ENCODE measurements at places on chromosomes 1 and 21.

- DNase-seq: no peak
Observed at GRCh38 chr1:26285366-26286063, 5.6 kb downstream of the SH3BGRL3 start.

- DNase-seq: no peak
Observed at GRCh38 chr1:24263746-24264145, 55.4 kb upstream of the GRHL3 start.

- DNase-seq: no peak
Observed at GRCh38 chr1:203571661-203572060, 55.0 kb upstream of the ATP2B4 start.

DNA sequence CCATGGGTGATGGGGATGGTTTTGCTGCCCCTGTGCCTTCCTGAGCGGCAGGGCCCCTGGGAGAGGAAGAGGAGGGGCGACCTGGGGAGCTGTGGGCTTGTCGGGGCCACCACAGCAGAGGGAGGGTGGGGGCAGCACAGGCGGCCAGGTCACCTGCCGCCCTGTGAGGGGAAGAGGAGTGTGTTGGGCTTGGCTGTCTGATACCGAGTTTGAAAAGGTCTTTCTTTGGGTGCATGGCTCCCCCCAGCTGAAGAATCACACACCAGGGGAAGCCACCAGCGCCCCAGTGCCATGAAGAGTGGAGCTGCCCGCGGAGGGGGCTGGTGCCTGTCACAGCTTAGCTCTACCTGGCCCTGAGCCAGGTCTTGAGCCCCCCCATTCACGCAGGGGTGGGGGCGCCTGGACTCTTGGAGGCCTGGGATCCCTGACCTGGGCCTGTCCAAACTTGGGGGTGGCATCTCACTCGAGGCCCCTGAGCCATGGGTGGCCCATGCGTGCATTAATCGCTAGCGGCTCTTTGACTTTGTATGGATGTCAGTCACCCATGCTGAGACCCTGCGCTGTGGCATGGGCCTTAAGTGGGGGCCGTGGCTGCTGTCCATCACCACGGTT, 26.4 kb downstream of the CSTB start:
- no peak for DNase-seq

- no peak for DNase-seq
Observed at GRCh38 chr1:24300971-24301784, 18.0 kb upstream of the GRHL3 start.

DNA sequence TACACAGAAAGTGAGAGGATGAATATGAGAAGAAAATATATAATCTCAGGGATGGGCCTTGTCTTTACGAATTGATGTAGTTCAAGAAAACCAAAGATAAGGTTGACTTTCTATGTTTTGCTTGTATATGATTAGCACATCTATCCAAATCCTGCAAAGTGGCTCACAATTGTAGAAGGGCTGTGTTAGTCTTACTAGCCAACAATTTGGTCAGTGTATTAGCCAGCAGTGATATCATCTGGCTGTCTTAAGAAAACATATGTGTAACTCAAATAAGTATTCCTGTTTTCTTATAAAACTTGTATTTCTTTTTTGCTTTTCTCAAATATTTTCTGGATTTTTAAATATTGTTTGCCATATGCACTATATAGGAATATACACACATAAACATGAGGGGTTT, 5.5 kb downstream of the SDCCAG8 start:
- no peak for DNase-seq

DNA sequence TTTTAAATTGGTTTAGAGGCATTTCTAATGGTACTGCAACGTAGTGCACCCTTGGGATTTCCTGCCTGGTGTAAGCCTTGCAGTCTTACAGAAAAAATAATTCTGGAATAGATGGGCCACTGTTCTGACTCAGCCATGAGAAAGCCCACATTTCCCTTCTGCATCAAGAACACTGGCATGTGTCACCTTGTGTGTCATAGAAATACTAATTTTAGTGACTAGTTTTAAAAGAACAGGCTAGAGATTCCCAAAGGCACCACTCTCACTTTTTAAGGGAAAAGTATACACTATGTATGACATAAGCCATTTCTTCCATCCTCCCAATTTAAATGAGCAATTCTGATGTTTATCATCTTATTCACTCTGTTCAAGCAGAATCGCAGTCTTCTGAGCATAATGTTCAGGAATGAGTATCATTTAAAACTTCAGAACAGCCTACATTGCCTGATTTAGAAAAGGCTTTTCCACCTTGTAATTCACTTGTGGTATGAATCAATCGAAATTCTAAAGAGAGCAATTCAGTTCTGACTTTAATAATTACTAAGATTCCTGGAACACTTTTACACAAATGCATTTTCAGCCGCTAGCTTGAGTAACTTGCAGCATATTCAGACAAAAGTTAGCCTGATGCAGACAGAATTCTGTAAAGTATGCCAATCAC, 18.8 kb downstream of the RGS13 start:
- DNase-seq: no peak
